ENCODE measurements at places on chromosomes 5 and 9. TPM values are rescaled to one million over a fixed set of nuclear protein-coding genes. Genes with fewer than 3 reads are reported as not detected.

AGPAT2 gene
- total RNA-seq = 46.8 TPM

DOCK8 gene
- 0.26 TPM for total RNA-seq

ALDH1A1 gene
- total RNA-seq = 2.8 TPM

ZDHHC11B gene
- not detected for total RNA-seq

CDC20B gene
- total RNA-seq = 0.07 TPM

MEIKIN gene
- not detected for total RNA-seq

PCDHB9 gene
- 0.40 TPM for total RNA-seq

IFNA2 gene
- total RNA-seq = not detected

LRRC70 gene
- total RNA-seq = 1.0 TPM

CATSPER3 gene
- total RNA-seq = 0.10 TPM

NOL8 gene
- 22.7 TPM for total RNA-seq

GRXCR2 gene
- not detected for total RNA-seq

PCDHGB1 gene
- 2.2 TPM for total RNA-seq

STPG3 gene
- not detected for total RNA-seq

SLC6A7 gene
- not detected for total RNA-seq

SH3GL2 gene
- total RNA-seq = 0.07 TPM

APBA1 gene
- 14.5 TPM for total RNA-seq

PHYHD1 gene
- total RNA-seq = 9.3 TPM

CCL27 gene
- 0.17 TPM for total RNA-seq

ACSL6 gene
- total RNA-seq = 0.17 TPM

SOWAHA gene
- total RNA-seq = under 0.01 TPM

IGFBPL1 gene
- 0.20 TPM for total RNA-seq

ADGRD2 gene
- not detected for total RNA-seq
